AG09319 (cell line): ENCODE measurements at places on chromosomes 5 and 9.

DNA sequence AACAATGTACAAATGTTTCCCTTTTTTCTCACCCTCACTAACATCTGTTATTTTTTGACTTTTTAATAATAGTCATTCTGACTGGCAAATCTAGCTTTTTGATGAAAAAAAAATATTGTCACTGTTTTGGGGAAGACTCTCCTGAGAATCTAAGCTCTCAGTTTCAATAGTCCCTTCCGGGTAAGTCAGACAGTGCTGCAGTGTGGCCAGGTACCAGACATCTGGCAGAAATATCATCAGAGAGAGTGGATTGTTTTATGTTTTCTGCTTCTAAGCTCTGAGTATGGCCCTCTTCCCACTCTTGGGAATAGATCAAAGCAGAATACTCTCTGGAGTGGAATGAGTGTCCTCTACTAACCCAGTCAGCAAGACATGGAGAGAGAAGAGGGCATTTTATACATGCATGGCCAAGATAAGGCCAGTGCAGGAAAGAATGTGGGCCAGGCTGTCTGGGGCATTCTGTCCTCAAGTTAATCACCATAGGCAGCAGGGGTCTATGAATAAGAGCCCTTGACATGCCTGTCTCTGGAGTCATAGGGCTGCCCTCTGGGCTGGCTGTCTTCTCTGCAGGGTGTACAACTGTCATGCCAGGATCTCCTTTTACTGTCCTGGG, 38.5 kb upstream of the OR2S2 start:
- no peak for DNase-seq

DNA sequence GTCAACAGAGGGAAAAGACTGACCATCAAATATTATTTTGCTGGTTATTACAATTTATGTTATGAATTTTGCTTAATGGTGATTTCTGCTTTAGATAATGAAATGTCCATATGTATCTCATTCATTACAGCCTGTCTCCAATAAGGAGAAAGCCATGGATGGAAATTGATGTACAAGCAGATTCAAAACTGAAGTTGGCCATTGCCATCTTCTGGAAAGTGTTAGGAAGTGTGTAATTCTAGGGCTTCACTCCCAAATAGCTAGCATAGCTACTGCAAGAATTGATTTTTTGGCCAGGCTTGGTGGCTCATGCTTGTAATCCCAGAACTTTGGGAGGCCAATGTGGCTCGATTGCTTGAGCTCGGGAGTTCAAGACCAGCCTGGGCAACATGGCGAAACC, 45.8 kb downstream of the DYNC2I2 start:
- DNase-seq: no peak

DNA sequence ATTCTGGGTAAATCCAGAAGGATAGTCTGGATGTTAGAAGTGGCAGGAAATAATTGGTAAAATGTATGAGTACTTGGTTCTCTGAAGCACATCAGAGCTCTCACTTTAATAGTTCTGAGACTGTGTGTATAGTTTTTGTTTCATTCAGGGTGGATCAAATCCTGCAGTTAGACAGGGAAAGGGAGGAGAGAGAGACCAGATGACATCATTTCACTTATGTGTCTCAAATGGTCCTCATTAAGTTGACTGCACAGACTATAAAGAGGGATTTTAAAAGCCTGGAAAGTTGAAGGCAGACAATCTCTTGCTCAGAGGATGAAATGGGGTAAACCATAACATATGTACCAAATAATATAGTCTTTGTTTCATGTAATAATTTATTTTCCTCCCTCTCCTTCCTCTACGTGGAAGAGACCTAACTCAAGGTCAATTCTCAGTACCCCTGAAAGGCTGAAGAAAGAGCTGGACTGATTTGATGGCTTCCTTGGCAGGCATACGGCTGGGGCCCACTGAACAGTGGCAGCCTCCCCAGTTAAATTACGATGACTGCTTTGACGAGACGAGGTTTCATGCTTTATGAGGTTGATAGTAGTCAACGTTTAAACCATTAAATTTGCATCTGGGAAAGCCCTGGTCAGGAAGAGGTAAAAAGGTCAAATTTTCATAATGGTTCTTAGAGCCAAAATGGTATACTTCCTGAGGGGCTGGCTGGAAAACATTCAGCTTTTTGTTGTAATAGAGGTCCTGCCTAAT, 395.1 kb upstream of the RPS23 start:
- no peak for DNase-seq

- DNase-seq: no peak
These were observed 243.1 kb downstream of the DENND1A start for GRCh38 chr9:123686829-123687192.

DNA sequence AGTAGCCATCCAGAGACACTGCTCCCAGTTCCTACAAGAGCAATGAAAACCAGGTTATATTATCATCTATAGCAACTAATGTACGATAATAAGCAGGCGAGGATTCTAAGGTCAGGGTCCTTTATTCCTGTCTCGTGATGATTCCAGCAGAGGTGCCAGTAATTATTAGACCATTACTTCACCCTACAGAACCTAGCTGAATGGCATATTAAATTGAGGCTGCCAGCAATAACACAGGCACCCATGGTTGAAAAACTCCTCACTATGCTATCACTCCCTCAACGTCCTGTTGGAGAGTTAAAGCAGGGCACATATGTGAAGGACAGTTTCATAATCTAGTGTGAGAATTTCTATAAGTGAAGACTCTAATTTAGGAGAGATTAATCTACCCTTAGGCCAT, 29.7 kb downstream of the DCAF12 start:
- DNase-seq: no peak

DNA sequence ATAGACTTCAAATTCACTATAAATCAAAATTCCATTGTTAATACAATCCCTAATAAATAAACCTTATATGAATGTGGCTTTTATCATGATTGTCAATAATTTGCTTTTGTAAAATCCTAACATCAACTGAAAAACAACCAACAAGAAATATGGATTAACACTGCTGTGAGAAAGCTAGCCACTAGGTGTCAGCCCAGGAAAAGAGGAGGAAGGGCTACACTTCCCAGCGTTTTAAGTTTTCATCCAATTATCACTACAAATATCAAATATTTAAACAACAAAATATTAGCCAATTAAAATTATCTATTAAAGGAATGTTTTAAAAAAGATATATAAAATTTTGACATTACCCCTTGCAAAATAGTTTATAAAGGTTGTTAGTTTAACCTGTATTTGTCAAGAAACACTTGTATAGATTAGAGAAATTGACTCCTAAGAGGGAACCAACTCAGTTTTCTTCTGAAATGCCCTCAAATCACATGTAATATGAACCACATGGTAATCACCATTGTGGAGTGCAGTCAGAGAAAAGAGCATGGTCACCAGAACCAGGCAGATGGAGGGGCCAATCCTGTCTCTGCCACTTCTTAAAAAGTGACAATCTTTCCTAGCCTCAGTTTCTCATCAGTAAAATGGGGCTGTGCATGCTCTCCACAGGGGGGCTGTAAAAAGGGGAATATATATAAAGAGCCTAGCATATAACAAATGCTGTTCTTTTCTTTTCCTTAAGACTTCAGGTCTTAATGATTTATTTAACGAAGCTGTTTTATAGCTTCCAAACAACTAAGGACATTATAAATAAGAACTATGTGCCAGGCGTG, 188.2 kb downstream of the CRB2 start:
- DNase-seq: no peak

GRCh38 chr5:171268700-171269620, 40.1 kb upstream of the TLX3 start:
- DNase-seq: no peak

DNA sequence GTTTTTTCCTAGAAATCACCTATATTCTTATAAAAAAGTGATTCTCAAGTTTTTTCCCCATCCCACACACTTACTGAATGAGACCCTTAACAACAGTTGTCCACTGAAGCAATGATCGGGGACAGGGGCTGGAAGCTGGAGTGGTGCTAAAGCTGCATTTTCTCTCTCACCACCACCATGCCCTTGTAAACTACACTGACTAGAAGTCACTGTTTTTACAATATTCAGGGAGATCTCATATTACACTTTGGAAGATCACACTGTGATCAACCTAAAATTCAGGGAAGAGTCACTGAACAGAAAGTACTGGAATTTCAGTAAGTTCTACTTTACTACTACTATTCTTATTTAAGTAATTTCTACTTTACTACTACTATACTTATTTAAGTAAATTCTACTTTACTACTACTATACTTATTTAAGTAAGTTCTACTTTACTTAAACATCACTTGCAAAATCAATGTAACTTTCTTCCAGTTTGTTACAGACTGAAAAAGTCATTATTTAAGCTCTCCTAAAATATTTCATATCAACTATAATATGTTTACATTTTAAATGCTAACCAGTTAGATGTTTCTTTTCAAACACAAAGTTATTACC, 164.3 kb downstream of the AGTPBP1 start:
- no peak for DNase-seq

DNA sequence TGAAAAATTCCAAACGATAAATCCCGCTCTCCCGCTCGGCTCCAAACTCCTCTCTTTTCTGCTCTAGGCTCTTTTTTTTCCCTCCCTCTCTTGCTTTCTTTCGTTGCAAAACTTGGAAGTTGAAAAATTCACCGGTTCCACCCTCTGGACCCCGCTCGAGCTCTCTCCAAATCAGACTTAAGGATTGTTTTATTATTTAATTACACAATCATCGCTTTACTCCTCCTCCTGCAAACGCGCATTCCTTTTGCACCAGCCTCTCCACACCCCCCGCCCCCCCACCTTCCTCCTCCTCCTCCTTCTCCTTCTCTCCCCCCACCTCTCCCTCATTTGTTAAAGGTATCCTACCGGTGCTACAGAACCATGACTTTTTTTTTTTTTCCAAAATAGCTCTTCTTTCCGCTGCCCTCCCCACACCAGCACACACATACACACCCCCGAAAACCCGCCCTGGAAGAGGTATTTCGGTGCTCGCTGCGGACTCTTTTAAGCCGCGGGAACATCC, 535 bp upstream of the NFIB start:
- DNase-seq: no peak

DNA sequence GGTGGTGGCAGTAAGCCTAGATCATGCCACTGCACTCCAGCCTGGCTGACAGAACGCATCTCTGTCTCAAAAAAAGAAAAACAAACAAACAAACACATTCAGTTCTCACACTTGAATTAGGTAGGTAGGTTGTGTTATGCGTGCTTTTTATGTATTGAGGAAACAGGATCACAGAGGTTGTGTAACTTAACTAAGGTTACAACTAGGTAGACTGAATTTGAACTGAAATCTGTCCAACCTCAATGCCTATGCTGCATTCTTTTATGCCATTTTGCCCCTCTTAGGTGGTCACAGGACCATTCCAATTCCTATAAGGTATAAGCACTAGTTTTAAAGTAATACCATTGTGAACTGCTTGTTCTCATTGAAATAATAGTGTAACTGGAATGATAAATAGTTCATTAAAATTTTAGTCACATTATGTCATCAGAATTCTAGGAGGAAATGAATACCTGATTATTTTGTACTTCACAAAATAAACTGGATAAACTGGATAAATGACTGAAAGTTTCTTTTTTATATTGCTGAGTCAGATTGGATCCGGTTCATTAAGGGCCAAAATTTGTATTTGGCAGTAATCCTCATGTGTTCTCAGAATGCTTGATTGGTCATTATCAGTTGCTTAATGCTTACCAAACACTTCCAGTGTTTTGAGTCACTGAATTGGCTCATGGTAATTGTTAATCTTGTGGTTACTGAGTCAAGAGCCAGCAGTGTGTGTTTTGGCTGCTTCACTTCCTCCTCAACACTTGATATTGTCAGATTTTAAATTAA, 7.1 kb downstream of the UBAP1 start:
- peak; percentile 78 for DNase-seq

GRCh38 chr5:25649628-25650265, 1005.0 kb upstream of the CDH10 start:
- DNase-seq: no peak

DNA sequence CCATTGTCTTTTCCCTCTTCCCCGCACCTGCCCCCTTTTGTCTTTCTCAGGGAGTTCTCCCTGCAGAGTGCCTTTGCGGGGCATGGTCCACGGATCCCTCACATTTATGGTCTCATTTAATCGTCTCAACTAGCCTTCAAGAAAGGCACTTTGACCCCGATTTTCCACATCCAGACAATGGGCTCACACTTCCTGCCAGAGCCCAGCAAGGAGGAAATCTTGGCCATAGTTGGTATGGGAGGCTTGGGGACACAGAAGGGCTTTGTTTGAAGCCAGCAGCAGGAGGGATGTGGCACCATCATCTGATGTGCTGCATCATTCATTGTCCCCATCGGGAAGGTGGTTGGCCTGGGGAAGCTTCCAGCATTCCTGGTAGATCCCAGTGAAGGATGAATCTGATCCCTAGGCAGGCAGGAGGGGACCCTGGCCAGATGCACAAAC, 24.9 kb downstream of the GSN start:
- no peak for DNase-seq
